ENCODE measurements at places on chromosomes 7 and 10.

GRCh38 chr7:36338256-36338655 lies 51.4 kb upstream of the ANLN start:
- no peak for DNase-seq

DNA sequence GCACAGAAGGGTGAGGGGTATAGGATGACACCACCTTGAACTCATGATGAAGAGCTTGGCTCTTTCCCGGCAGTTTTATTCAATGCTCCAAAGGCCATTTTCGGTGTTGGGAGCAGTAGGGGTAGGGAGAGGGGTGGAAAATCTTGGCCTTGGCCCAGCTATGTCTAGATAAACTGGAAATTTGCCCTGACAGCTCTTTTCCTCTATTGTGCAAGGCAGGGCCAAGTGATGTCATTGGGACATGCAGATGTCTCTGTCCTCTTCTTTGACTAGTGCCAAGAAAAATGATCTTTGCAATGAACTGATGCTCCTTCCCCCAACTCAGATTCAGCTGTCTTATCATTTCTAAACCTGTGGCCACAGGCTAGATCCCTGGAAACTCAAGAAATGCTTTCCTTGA lies 27.7 kb upstream of the PRKCQ start:
- peak; percentile 48 for DNase-seq

- DNase-seq: peak; percentile 92
These were observed 3.2 kb downstream of the UBE2H start for GRCh38 chr7:129949292-129950133.

DNA sequence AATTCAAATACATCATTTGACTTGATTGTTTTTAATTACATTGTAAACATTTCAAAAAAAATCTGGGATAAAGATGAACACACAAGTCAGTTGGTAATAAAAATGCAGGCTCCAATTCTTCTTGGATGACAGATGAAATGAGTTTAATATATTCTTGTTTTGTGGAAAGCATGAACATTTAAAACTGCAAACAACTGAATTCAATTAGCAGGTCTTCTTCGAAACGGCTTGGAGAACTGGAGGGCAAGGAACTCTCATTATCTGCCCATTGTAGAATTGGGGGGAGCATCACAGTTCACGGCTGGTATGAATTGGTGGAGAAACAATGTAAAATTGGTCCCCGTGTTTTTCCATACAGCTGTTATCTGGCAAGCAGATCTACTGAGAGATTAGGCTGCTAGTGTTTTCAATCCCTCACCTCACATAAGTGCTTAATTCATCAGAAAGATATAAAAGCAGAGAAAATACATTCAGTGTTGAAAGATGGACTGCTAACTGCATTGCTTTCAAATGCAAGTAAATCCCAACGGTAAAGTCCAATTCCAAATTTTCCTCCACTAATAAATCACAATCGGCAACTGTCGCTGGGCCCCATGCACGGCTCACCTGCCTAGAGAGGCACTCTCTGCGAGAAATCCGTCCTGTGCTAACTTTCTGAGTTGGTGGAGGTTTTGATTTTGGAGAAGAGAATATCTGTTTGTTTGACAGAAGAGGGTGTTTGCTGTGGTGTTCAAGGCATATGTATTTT lies 199.5 kb downstream of the ZNF438 start:
- DNase-seq: no peak

- DNase-seq: no peak
These were observed 3.3 kb upstream of the CPED1 start for GRCh38 chr7:120985130-120985758.
